Suppressor macrophage treated with lipopolysaccharide for 4 hours (primary cell): ENCODE measurements at places on chromosomes 11 and 22.

DNA sequence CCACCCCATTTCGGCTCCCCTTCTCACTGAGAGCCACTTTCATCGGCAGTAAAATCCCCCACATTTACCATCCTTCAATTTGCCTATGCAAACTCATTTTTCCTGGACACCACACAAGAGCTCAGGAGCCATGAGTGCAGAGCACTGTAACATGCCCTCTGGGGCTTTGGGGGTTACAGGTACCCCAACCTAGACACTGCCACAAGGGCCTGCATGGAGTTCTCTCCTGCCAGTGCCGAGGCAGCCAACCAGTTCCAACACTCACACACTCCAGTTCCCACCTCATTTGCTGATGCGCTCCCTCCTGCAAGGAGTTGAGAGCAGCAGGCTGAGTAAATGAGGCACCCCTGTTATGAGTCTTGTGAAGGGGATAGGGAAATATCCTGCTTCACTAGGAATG, 76.1 kb downstream of the SMCO4 start:
- no peak for DNase-seq

DNA sequence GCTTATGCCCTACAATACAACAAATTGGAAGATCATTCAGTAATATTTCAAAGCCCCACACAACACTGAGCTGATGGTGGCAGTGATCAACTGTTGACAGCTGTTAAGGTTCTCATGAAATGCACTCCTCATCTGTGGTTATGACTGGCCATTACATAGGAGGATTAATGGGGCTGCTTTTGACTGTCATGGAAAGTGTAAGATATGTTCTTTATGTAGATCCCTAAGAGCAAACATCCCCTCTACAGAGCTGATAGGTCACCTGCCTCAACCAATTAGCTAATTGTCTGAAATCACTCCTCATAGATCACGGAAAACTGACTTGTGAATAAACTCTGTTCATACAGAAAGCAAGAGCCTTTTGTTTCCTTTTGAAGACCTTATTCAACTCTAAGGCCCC, 78.1 kb downstream of the GAB2 start:
- DNase-seq = no peak

DNA sequence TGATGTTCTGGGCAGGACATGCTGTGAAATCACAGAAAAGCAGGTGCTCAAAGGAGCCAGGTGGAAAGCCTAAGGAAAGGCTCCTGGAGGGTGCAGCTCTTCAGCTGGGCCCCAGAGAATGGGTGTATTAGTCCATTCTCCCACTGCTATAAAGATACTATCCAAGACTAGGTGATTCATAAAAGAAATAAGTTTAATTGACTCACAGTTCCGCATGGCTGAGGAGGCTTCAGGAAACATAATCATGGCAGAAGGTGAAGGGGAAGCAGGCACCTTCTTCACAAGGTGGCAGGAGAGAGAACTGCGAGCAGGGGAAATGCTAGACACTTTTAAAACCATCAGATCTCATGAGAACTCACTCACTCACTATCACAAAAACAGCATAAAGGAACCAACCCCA, 43.1 kb upstream of the DEUP1 start:
- DNase-seq = no peak

GRCh38 chr11:113176599-113177360, 137.6 kb upstream of the TTC12 start:
- DNase-seq = no peak

GRCh38 chr11:82038154-82038553, 695.5 kb downstream of the FAM181B start:
- no peak for DNase-seq

DNA sequence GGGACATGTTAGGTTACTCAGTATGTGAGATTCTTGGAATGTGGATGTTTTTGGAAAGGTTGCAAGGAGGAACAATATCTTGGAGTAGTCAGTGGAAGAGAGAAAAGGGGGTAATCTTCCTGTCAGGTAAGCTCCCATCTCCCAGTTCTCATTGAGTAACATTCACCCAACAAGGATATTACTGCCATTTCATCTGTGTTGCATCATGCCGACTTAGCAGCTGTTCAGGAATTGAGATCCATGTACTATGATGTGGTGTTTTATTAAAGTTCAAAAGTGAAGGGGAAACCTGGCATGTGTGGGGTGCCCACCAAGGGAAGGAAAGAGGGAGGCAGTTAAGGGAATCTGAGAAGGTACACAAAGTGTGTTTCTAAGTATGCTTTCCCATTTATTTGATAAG, 58.4 kb upstream of the RASSF10 start:
- no peak for DNase-seq

GRCh38 chr11:27309046-27309445, 54.0 kb downstream of the CCDC34 start:
- no peak for DNase-seq

DNA sequence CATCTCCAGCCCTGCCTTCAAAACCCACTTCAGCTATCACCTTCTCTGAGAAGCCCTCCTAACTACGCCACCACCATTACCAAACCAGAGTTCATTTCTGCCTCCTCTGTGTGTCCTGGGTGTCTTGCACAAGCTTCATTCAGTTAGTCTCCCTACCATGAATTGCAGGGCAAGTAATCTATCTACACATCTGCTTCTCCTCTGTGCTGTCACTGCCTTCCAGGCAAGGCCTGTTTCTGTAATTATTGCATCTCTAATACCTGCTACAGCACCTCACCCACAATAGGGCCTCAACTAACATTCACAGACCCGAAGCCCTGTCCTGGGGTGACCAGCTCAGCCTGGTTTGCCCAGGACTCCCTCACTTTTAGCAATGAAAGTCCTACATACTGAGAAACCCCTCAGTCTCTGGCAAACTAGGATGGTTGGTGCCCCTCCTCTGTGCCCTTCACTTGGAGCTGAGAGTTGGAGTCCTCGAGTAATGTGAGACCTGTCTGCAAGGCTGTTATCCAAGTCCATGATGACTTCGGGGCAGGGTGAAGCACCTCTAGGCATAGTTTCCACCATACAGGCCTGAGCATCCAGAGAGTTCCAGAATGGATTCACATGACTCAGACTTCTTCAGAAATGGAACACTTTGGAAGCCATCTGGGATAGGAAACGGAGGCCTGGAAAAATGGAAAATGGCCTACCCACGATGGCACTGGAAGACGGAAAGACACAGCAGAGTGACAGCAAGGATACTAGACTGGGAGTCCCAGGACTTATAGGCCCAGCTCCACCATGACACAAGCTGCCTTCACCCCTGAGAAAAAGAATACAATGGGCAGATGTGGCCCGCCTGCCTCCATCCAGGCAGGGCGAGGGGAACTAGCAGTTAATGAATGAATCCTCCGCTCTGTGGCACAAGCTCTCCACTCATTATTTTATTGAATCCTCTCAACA, 269.3 kb downstream of the BUD13 start:
- no peak for DNase-seq

GRCh38 chr11:74390697-74391096, 7.5 kb downstream of the PGM2L1 start:
- no peak for DNase-seq

- DNase-seq = no peak
These were observed 9.8 kb downstream of the CYP2R1 start for GRCh38 chr11:14882196-14882595.

DNA sequence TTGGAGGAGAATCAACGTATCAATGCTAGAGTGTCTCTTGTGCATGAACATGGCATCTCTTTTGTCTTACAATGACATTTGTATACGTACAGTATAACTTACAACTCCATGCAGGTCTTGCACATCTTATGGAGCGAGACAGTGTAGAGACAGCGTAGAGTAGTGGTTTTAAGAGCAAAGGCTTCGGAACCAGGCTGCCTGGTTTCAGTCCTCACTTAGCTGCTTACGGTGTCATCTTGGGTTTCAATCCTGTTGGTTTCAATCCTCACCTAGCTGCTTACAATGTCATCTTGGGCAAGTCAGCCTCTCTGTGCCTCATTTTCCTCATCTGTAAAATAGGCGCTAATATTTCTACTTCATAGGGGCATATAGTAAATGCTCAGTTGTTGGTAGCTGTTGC, 98.2 kb downstream of the PACS1 start:
- DNase-seq = no peak

DNA sequence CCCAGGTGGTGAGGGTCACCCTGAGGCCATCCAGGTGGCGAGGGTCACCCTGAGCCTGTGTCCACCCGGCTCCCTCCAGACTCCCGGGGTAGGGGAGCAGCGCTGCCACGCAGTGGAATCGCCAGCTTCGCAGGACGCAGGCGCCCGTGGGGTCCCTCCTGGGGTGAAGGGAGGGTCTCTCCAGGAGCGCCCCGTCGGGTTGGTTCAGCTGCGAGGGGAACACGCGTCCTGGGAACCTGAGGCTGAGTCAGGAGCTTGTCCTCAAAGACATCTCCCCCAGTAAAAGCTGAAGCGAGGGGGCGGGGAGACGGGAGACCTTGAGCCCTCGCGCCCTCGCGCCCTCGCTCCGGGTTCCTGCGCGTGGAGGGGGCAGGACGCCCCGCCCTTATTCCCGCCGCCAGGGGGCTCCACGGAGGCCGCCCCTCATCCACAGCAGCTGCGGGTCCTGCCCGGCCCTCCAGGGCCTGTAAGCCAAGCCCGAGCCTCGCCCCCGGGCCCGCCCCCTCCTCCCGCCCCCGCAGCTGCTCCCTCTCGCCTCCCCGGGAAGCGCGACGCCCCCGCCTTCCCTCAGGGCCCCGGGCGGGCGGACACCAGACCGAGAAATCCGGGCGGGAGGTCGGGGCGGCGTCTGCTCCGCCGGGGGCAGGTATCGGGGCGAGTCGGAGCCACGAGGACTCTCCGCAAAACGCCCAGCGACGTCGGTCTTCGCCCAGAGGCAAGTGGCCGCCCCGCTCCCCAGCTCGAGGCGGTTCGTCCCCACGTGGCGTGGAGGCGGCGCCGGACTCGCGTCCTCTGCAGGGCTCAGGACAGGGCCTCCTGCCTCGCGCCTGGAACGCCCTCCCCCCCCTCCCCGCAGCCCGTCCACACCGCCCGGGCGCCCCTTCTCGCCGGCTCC, 22.8 kb downstream of the PIM3 start:
- DNase-seq = no peak

DNA sequence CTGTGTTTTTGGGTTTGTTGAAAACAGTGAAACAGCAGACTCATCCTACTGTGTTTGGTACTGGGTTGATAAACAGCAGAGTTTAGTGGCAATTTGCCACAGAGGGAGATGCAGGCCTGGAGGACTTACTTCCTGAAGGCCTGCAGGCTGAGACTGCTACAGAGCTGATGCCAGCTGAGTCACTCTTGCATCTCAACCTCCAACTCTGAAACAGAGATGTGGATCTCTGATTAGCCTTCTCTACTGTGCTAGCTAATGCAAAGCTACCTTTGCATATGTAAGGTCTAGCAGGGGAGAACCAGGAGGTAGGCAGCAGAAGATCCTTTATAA, 14.3 kb downstream of the ATP5MG start:
- DNase-seq = peak; percentile 37

GRCh38 chr11:13141731-13142709, 132.9 kb downstream of the RASSF10 start:
- DNase-seq = no peak

DNA sequence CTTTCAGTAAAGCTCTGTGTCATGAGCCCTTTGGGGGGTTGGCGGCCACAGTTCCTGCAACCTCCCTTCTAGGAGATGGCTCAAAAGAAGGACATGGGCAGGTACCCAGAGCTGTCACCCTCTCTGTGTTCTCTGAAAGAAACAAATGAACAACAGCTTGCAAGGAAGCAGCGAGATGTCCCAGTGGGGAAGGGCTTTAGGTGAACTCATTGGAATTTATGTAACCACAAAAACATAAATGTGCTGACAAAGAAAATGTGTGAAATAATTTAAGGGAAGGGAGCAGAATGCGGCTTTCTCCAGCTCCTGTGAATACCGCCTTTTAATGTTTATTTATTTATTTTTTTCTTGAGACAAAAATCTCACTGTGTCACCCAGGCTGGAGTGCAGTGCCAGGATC, 3.3 kb downstream of the PARVG start:
- no peak for DNase-seq

DNA sequence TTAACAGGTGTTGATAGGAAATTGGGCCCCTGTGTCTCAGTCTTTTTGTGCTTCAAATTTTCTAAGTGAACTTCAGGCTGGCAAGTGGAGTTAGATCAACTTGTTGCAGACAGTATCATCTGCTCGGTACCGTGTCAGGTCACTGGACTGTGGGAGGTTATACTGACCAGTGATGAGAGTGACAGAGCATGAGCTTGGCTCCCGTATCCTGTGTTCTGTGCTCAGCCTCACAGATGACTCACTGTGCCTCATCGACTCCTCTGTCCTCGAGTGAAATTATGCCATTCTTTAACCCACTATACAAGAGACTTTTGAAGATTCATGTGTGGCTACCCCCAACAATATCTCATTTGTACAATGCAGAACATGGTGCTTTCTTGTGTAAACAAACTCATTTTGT, 7.9 kb downstream of the GRAP2 start:
- peak; percentile 29 for DNase-seq

GRCh38 chr22:29141078-29141688, 64.5 kb upstream of the EMID1 start:
- DNase-seq = no peak

DNA sequence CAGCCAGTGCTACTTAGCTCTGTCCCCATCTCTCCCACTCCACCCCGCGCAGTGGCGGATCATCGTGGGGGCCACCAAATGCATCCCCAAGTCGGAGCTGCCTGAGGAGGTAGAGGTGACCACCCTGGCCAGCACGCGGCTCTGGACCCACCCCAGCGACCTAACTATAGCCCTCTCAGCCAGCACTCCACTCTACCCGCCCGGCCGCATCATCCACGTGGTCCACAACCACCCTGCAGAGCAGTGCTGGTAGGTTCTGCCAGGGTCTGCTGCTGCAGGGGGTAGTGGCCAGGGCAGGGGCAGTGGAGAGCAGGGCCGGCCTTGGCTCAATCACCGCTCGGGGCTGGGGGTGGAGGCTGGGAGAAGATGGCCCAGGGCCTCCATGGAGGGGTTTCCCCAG, 13.0 kb upstream of the MYRF start:
- no peak for DNase-seq

- DNase-seq = no peak
These were observed 228.6 kb downstream of the SOX6 start for GRCh38 chr11:16127732-16128131.

DNA sequence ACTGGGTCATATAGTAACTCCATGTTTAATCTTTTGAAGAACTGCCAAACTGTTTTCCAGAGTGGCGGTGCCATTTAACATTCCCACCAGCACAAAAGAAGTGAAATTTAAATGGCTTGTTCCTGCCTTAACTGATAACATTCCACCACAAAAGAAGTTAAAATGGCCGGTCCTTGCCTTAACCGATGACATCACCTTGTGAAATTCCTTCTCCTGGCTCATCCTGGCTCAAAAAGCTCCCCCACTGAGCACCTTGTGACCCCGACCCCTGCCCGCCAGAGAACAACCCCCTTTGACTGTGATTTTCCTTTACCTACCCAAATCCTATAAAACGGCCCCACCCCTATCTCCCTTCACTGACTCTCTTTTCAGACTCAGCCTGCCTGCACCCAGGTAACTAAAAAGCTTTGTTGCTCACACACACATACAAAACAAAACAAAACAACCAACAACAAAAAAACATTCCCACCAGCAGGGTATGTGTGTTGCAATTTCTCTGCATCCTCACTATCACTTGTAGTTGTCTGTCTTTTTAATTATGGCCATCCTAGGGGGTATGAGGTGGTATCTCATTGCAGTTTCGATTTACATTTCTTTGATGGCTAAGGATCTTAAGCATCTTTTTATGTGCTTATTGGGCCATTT, 109.0 kb downstream of the FAR1 start:
- DNase-seq = no peak
